NCI-H1436 treated with DMSO at 0.1 percent for 48 hours (cell line): ENCODE measurements at places on chromosomes 16 and 17.

- DNase-seq: no peak
Observed at GRCh38 chr16:74107795-74108610, 188.6 kb upstream of the PSMD7 start.

DNA sequence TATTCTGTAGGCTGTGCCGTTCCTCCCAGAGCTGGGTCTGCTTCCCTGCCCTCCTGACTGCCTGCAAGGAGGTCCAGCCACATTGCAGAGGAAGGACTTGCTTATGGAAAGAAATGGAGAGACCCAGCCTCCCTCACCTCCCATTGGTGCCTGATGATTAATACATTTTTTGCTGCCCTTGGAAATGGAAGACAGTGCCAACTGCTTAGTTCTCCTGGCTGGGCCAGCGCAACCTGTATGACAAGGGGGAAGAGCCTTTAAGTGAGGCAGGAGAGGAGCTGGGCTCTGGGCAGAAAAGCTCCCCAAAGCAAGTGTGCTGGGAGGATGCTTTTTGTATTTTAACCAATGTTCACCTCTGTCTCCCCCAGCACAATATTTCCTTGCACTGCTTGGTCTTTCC lies 238.5 kb downstream of the SOX9 start:
- no peak for DNase-seq

GRCh38 chr17:48809182-48809581 lies 7.8 kb downstream of the TTLL6 start:
- DNase-seq: no peak

DNA sequence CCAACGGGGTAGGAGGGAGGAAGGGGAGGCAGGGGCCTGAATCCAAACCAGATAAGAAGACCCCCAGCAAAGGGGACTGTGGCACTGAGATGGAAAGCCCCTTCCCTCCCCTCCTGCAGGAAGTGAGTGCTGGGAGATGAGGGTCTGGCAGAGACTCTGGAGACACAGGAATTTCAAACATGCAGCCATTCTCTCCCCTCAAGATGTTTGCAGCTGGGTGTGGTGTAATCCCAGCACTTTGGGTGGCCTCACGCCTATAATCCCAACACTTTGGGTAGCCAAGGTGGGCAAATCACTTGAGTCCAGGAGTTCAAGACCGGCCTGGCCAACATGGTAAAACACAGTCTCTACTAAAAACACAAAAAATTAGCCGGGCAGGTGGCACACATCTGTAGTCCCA lies 33.9 kb upstream of the FAAP100 start:
- DNase-seq: no peak
